ENCODE measurements at places on chromosomes 5 and 9.

DNA sequence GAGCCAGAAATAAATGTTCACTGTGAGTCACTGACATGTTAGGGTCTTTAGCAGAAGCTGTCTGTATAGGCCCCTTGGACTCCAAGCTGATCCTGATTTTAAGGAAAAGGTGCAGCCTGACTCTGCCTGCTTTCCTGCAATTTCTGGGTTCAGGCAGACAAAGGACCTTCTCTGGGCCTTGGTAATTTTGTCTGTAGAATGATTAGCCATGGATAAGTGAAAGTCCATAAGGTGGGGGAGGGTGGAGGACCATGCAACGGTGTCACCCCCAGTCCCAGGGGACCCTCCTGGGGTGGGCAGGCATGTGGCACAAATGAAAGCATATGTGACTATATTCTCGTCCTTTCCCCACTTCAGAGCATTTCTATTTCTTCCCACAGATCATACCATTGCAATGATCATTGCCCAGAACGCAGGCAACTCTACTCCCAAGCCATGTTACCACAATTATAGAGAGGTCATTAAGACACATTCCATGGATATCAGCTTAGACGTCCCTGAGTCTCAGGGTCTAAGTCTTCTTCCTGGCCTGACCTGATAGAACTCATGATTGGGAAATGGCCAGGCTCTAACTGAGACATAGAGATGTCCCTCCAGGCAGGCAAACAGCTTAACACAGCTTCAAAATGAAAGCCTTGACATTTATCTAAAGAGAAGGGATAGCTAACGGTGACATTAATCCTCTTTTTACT is 157.9 kb upstream of the ALDH1B1 start:
- no peak for DNase-seq

GRCh38 chr9:135448663-135449100 is 30.9 kb upstream of the PPP1R26 start:
- no peak for DNase-seq

- DNase-seq = no peak
Observed at GRCh38 chr5:85441156-85441555, 1056.5 kb upstream of the EDIL3 start.

- DNase-seq = peak; percentile 37
Observed at GRCh38 chr9:116318468-116319374, 165.1 kb downstream of the PAPPA start.

GRCh38 chr9:72856972-72857623 is 95.8 kb downstream of the ALDH1A1 start:
- DNase-seq = peak; percentile 23

DNA sequence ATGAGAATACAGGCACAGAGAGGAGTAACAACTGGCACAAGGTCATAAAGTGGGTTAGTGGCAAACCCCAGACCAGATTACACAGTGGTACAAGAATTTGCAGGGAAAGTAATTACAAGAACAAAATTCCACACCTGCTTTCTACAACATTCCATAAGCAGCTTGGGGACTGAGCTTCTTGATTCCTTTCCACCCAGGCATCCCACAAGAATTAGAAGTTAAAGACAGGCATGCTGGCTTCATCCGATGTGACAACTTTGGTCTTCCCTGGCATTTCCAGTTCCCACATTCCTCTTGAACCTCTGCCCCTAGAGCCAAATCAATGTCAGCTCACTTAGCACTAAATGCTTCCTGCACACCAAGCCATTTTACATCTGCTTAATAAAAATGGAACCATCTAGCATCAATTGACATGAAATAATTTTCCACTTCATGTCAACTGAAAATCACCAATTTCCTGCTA is 435.8 kb upstream of the PAPPA start:
- DNase-seq = peak; percentile 73

DNA sequence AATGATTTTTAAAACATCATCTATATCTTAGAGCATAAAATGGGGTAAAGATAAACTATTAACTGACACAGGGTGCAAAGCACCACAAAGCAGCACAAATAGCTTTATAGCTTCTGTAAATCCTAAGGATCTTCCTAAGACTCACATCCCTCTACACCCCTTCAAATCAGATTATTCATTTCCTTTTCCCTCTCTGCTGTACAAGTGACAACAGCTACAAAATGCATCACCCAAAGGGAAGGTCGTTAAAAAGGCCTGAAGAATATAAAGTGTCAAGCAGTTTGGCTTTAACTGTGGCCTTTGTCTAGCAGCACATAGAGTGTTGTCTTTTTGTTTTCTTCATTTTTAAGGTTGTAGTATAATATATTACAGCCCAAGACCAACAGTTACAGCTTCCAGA is 422.1 kb downstream of the PDE4D start:
- DNase-seq = no peak

DNA sequence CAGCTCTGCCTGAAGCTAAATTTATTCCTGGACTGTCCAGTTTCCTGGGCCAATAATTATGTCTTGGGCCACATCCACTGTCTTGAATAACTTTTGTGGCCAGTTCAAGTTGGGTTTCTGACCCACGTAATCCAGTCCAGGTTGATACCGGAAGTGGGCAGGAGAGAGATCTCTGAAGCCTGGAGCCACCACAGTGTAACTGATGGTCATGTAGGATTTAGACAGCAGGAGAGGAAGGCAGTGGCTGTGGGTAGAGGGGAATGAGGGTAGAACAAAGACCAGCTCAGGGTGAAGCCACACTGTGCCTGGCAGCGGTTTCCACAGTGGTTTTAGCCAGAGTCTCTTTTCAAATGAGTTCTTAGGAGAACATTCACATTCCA is 30.2 kb downstream of the SH3PXD2B start:
- DNase-seq = no peak

DNA sequence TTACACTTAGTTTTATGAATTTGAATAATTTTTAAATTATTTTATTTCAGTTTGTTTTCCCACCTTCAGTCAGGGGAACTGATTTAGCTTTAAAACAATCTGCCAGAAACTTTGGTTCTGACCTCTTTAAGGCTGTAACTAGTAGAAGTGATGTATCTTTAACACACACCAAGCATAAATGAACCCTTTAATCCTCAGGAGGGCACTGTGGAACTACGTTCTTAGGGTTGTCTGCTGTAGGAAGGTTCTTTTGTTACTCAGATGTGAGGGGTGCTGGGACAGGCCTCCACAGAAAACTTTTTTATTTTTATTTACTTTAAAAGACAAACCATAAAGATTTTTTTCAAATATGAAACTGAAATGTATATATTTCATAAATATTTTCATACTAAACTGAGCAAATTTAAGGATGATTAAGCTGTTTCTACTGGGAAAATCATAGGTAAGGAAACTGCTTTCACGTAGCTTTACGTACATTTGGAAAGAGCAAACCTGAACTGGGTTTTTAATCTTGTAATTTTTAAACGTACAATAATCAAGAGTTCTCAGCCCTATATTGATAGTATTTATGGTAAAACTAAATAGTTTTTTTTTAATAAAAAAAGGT is 5.3 kb downstream of the KLF4 start:
- peak; percentile 58 for DNase-seq

DNA sequence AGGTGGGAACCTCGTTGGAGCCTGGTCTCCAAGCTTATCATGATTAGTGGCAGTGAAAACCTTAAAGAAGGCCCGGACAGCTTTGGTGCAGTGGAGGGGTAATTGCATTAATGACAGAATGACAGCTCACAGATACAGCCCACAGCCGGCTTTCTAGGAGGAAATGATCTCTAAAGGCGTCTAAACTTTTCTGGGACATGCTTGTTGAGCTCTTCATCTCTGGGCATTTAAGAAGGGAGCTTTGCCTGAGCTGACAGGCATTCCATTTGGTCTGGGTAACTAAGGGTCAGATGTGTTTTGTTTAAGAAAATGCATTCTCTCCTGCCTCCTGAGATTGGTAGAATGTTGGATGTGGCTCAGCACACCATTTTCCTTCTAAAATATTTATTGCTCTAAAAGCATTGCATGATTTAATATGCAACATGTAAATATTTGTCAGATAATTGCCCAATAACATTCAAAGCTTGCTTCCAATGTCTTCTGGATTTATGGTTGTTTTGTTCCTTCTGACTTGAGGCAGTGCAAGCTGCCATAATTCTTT is 4.0 kb downstream of the ANKRD33B start:
- peak; percentile 50 for DNase-seq

DNA sequence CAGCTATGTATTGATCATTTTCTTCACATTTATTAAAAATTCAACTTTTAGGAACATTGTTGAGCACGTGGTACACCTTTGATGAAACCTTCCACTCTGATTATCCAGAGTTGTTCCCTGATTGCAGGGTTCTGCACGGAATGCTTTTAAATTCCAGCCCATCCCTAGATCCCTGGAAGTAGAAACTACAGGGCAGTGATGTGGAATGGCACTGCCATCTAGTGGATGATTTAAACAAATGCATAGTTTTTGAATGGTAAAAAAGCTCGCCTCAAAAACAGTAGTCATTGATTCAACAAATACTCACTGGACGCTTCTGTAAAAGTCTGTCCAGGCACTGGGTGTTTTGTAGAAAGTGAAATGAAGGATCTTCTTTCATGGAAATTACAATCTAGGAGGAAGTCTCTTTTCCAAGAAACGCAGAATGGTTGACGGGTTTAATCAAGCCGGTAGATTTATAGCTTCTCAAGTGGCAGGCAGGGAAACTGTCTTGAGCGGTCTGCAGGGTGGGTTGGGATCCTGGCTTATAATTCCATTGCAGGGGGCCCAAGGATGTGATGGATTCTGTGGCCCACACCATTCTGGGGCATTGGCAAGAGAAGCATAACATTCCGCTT is 118.4 kb downstream of the ARHGAP26 start:
- DNase-seq = peak; percentile 32

GRCh38 chr9:95801797-95802196 is 73.7 kb upstream of the ERCC6L2 start:
- DNase-seq = no peak

DNA sequence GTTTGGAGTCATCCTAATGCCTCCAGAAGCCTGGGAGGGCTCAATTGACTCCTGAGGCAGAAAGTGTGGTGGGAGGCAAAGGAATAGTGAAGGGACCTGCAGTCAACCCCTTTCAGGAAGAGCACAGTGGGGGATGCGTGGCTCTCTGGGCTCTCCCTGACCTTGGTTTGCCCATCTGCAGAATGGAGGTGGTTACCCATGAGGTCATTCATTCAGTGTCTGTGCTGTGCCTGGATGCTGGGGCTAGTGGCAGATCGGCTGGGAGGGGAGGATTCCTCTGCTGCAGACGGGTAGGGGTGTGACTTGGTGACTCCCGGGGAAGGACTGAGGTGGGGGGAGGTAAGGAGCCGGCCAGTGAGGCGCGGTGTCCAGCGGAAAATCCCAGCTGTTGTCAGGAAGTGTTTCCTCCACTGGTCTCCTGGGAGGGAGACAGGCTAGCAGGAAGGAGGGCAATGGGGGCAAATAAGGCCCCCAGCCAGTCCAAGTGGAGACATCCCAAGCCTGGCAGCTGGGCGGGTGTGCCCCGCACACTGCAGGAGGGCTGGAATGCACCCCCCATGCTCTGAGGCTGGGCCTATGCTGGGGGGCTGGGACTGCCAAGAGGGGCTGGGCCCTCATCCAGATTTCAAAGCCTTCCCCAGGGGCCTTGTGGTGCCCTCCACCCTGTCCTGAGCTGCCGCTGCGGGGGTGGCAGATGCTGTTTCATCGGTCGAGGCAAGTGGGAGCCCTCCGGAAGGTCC is 10.9 kb downstream of the CXXC5 start:
- DNase-seq = no peak

DNA sequence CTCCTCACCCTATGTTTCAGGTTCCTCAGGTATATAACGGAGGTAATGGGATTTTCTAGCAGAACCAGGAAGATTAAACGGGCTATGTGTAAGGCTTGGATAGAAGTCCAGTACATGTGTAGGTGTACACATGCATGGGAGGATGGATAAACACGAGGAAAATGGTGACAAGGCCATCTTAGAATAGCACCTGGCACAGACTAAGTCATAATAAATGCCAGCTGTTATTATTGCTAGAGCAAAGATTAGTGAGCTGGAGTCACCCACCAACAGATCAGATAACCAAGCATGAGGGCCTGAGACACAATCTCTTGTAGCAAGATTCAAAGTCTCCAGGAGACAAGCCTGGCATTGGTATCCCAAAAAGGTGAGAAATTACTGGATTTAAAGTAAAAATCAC is 21.1 kb downstream of the SPOCK1 start:
- DNase-seq = no peak

- no peak for DNase-seq
Observed at GRCh38 chr9:106174346-106174745, 480.0 kb downstream of the TMEM38B start.

DNA sequence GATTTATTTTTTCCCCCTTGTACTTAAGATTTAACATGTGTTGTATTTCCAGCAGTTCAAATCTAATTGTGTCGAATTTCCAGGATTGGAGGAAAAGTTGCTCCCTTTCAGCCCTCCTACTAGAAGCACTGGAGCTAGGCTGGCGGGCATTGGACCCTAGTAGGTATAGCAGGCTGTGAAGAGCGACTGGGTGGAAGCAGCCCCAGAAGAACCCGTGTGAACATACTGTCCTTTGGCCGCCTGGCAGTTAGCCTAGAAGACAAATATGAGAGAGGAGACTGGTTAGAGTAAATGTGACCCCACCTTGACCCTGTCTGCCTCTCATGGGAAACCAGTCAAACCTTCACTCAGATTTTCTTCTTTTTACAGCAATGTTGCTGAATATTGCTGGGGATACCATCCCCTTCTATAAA is 13.9 kb downstream of the ALDOB start:
- DNase-seq = no peak

- no peak for DNase-seq
Observed at GRCh38 chr9:68877219-68877618, 136.7 kb downstream of the PRKACG start.

- no peak for DNase-seq
Observed at GRCh38 chr5:51987669-51988209, 604.5 kb downstream of the ISL1 start.

- no peak for DNase-seq
Observed at GRCh38 chr9:108543251-108543778, 312.5 kb downstream of the ACTL7B start.

GRCh38 chr5:123289210-123289609 is 134.0 kb downstream of the CEP120 start:
- no peak for DNase-seq

Measured in fibroblast of skin of left biceps (primary cell).